ENCODE measurements at places on chromosomes 2 and 18. TPM values are rescaled to one million over a fixed set of nuclear protein-coding genes. Genes with fewer than 3 reads are reported as not detected.

The IL1R1 gene
- 52.2 TPM for total RNA-seq

DNA sequence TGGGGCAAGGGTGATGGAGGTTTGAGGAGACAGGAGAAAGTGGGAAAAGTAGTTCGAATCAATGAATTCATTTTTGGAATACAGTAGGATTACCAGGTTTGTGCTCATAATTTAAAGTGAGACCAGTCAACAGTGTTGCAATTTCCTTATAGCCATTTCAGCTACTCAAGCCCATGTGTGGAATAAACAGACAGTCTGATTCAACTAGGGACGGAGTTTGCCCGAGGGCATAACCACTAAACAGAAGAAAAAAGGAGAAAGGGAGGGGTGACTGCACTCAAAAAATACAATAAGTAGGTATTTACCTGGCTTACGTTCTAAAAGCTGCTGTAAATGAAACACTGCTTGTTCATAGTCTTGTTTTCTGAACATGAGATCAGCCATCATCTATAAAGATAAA, 55.2 kb downstream of the TTC21B start:
- DNase-seq, result no peak

The RHOB gene
- total RNA-seq, result 1,260 TPM

The SF3B1 gene
- 364 TPM for total RNA-seq

The OSR1 gene
- 16.6 TPM for total RNA-seq

The KCNE4 gene
- total RNA-seq, result 5.4 TPM

The ANTXR1 gene
- total RNA-seq, result 44.6 TPM

DNA sequence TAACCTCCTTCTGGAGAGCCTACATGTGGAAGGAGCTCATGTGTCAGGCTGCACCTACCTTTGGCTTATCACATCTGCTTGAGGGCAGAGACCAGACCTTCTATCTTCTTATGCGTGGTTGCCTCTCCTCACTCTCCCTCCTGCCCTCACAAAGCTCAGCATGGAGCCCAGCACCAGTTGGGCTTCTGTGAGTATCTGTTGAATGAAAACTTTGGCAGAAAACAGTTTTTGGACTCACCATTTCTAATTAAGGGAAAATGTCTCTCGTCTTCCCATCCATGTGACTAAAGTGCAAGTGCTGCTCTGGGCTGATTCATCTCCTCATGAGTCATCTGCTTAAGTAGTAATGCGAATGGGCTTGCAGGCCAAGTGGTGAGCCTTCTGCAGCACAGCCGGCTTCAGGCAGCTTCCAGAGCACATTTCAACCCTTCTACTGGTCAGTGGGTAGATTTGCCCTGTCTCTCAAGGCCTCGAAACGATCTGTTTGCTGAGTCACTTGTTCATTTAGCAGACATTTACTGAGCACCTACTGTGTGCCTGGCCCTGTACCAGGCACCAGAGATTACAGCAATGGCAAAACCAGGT, 102.6 kb downstream of the VSNL1 start:
- peak; percentile 83 for DNase-seq

- DNase-seq, result no peak
Measured at GRCh38 chr2:160229591-160229990, 29.5 kb upstream of the ITGB6 start.

The PROKR1 gene
- 1.1 TPM for total RNA-seq

DNA sequence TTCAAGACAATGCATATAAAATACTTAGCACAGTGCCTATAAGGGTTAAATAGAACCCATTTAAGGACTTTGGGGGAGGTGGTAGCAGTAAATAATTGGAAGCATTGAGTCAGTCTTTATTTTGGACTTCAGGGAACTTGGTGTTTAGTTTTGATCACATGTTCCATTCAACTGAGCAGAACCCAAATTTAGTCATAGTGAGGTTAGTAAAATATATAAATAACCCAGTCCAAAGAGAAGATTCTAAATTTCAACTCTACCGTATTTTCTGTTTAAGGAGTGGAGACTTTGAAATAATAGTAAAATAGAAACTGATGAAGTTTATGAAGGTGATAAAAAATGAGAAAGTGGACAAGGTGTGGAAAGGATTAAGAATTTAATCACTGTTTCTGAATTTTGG, 19.7 kb downstream of the TWSG1 start:
- DNase-seq, result no peak

- DNase-seq, result no peak
Measured at GRCh38 chr2:235698028-235698427, 204.2 kb downstream of the AGAP1 start.
